Stromal cell of bone marrow (primary cell): ENCODE measurements at places on chromosomes 4 and X.

DNA sequence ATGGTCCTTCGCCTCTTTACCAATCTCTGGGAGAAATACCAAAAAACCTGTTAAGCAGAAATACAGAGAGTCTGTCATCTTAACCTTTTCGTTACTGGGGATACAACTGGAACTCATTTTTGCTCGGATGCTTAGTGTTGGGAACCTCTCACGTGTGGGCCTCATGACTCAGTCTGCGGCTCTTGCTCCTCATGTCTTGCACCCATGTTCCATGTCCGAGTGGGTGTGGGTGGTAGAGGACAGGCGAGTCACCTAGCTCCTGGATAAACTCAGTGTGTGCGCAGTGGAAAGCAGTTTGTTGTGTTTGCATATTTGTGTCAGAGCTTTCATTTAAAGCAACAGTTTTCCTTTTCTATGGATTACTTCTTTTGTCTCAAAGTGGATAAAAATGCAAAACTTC is 70.6 kb downstream of the TNIP2 start:
- DNase-seq = no peak

DNA sequence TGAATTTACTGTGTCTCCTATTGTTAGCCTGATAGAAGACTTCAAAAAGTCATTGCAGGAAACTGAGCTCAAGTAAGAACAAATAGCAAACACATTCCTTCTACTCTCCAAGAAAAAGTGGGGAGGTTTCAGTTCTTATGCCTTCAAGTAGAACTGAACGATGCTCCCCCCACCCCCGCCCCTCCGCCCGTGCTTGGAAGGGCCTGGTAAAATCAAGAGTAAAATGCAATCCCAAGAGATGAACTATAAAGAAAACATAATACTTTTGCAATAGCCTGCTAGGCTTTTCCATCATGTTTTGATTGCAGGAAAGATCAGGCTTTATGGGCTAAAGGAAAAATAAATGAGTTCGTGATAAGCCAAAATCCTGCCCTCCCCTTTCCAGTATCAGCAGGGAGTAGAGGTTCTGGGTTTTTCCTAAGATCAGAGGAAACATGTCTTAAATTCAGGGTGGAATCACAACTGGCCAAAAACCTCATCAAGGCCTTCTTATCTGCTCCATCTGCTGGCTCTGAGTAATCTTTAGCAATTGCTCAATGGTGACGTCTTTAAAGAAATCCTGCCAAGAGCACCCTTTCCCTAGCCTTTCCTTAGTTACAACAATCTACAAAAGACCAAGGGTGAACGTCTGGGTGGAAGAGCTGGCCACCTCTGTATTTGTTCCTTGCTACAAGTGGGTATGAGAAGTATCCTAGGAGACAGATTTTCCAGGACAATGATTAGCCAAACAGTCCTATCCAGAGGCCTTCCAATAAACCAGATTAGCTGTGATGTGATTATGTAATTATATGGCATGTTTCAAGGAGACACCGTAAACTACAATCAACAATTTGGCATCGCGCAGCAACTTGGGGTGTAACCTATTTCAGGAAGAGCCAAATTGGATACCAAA is 66.3 kb upstream of the FAM9C start:
- DNase-seq = peak; percentile 86

GRCh38 chrX:131918839-131919238 is 104.3 kb upstream of the STK26 start:
- no peak for DNase-seq

GRCh38 chr4:8255698-8256441 is 13.7 kb upstream of the HTRA3 start:
- DNase-seq = no peak

GRCh38 chr4:43607827-43608461 is 715.4 kb downstream of the GRXCR1 start:
- no peak for DNase-seq

DNA sequence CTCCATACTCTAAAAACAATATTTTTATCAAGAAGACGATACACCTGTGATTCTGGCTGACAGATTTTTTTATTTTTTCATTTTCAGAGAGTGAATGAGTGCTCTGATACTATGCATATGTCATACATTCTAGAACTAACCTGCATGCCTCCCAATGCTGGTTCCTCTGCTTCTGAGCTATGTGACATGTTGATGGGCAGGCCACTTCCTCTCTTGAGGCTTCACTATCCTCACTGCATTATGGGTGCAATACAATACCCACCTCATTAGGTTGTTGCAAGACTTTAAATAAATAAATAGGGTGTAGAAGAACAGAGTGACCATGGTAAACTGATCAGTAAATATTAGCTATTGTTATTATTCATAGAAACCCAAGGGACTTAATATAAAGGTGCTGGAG is 408.3 kb downstream of the HNRNPD start:
- no peak for DNase-seq

GRCh38 chr4:8274765-8275547 is 5.4 kb downstream of the HTRA3 start:
- DNase-seq = peak; percentile 86

- DNase-seq = no peak
These were observed 69.9 kb upstream of the ELOVL6 start for GRCh38 chr4:110268352-110268751.

- no peak for DNase-seq
These were observed 77.5 kb downstream of the IL15 start for GRCh38 chr4:141713771-141714445.

GRCh38 chr4:75654905-75655304 is 18.3 kb downstream of the G3BP2 start:
- DNase-seq = no peak

DNA sequence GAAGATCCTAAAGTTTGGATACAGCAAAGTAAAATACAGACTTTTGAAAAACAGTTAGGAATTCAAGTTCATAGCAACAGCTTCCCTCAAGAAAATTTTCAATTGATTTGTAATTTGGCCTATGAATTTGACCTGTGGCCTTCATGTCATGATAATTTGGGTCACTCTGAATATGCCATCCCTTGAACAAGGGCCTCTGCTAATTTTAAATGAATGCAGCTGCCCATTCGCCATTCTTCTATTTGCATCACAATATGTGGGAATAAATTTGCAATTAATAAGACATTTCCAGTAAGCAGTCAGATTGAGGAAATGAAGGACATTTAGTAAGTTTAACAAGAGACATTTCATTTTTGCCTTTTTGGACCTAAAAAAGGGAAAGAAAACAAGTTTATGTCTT is 1.9 kb upstream of the REST start:
- no peak for DNase-seq

DNA sequence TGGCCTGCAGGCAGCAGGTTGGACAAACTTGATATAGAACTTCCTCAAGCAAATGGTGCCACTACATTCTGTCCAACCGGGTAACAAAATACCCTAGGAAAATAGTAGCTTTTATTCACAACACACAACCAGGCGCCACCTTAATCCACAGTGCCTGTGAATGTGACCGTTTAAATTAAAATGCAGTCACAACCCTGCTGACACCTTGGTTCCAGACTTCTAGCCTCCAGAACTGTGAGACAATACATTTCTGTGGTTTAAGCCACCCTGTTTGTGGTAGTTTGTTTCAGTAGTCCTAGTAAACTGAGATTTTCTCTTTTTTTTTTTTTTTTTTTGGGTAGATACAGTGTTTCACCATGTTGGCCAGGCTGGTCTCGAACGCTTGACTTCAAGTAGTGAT is 575.8 kb downstream of the PACRGL start:
- DNase-seq = no peak

DNA sequence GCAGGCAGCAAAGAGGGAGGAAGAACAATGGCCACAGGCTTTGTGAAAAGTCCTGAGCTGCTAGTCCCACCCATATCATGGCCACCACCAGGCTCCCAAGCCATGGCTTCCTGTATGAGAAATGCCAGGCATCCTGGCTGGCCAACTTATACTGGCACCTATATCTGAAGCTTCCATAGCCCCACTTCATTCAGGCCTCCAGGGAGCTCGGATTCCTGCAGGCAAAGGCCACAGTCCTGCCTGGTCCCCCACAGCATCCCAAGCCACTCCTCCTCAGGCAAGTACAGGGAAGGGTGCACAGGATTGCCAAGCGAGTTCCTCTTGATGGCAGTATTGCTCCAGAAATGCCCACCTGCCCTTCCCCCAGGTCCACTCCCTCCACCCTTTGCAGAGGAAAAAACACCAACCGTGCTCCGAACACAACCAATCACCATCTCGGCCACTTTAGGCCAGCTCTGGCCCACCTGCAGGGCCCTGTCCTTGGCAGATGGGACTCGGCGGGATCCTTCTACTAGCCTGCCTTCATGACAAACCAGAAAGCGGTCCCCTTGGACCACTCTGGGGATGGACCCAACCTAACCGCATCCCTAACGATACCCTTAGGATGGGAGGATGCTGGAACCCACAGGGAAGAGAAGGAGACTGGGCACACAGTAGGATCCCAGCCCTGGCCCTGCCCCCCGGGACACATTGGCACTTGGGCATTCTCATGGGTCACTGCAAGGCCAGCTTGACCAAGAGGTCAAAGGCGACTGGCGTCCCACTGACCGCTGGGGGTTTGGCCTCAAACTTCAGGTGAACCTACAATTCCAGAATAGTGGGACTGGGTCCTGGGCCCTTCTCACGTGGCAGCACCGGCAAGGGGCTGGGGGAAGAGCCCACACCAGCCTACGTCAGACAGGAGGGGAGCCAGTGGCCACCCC is 220.4 kb upstream of the AGTR2 start:
- no peak for DNase-seq

DNA sequence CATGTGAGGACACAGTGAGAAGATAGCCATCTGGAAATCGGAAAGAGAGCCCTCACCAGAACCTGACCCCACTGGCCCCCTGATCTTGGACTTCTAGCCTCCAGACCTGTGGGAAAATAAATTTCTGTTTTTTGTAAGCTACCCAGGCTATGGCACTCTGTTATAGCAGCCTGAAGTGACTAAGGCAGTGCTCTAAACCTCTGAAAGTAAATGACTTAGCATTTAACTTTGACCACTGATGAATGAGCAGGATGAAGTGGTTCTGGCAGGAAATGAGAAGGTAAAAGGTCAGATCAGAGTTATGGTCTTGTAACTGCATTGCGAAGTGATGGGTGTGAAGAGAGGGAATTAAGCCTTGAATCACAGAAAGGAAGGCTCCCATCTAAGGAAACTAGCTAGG is 17.0 kb downstream of the GPAT3 start:
- peak; percentile 76 for DNase-seq

DNA sequence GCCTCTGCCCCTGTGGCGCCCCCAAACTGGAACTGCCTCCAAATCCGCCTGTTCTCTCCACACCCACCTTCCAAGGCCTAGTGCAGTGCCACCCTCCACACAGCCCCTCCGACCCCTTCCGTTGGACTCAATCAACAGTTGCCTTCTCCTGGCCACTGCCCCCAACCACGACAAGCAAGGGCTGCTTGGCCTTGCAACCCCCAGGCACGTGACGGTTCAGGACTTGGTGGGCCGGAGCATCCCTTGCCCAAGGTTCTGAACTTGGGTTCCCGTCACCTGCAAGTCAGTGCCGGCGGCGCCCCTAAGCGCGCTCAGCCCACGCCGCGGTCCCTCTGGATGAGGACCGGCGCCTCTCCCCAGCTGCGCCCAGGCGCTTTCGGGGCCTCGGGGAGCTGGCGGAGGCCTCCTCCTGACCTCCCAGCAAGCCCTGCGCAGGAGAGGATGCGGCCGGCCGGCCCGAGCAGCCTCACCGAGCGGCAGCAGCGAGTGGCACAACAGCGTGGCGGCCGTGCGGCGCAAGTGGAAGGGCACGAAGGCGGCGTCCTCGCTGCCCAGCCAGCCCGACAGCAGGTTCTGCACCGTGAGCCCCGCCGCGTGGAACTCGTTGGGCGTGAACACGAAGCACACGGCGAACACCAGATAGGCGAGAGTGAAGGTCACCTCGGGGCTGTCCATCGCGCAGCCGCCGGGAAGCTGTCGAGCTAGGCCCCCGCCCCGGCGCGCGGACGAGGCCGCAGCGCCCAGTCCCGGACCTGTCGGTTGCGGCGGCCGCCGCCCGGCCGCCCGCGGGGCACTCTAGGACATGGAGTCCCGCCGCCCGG is 750 bp downstream of the TMEM129 start:
- peak; percentile 17 for DNase-seq

GRCh38 chr4:3010998-3011397 is 47.6 kb downstream of the GRK4 start:
- DNase-seq = peak; percentile 49

DNA sequence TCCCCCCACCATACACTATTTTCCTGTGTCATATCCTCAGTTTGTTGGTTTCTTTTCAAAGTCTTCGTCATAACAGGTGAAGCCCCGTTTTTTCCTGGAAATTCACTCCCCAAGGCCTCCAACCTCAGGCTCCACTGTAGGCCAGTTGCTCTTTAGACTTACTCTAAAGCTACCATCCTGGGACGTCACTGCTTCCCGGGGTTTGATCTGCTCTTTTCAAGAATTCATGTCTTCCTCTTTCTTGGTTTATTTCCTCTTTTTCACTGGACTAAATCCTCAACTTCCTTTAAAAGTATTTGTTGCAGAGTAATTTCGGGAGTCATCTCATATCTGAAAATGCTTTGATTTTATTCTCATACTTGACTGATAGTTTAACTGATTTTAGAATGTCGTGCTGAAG is 6.5 kb upstream of the SERTM2 start:
- no peak for DNase-seq

- DNase-seq = peak; percentile 59
These were observed 72.5 kb downstream of the C4orf46 start for GRCh38 chr4:158599150-158599549.

- DNase-seq = no peak
These were observed 1.2 kb upstream of the PDS5A start for GRCh38 chr4:39978904-39979303.

DNA sequence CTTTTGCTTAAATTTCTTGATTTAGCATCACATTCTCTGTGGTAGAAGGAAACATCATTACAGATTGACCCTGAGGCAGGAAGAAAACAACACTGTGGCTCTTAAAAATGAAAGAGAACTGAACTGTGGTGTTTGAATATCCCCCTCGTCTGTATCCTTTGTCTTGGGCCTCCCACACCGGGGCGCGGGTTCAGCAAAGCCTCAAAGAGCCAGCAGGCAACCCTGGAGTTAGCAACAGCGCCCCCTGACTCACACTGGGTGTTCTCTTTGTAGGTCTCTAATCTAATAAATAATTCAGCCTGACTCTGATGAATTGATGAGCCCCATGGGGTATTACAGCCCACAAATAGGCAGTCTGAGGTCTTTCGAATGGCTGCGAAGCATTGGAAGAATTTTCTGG is 46.1 kb upstream of the CTSO start:
- peak; percentile 12 for DNase-seq

GRCh38 chrX:119398587-119398973 is 556 bp upstream of the SLC25A43 start:
- no peak for DNase-seq

GRCh38 chr4:186204103-186204559 is 12.8 kb downstream of the CYP4V2 start:
- no peak for DNase-seq

- no peak for DNase-seq
These were observed 153.6 kb upstream of the EDNRA start for GRCh38 chr4:147327322-147327721.

DNA sequence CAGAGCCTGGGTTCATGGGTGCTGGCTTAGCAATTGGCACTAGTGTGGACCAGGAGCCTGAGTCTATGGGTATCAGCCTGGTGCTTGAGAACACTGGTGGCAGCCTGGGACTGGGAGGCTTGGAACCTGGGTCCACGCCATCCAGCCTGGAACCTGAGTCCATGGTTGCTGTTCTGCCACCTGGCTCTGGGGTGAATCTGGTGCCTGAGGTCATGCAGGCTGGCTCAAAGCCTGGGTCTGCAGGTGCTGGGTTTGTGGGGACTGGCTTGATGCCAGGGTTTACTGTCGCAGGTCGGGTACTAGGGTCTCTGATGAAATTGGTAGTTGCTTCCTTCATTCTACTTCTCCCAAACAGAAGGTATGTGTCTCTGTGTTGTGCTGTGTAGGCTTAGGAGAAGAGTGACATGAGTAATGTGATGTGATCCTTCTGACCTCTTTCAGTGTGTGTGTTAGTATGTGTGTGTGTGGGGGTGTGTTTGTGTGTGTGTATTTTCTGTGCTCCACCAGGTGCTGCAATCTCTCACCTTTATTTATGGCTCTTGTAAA is 517.0 kb upstream of the EPHA5 start:
- DNase-seq = no peak
